IMR-90 (cell line): ENCODE measurements at places on chromosomes 4 and X.
A peak's percentile ranks its signal among the peaks of the same experiment; 100 is the strongest.

DNA sequence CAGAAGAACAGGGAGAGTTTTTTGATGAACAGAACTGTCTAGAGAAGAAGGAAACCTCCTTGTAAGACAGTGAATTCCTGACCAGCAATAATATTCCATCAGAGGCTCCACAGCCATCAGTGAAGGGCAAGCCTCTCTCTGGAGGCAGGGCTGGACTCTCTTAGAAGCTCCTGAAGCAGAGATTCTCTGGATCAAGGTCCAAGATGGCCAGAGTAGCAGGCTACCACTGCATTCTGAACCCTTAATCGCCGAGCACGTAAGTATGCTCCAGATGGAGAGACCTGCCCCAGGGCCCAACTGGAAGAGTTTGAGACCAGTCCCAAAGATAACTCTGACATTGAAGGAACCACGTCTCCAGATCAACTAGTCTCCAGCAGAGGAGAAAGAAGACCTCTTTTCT, 16.4 kb downstream of the GABRE start:
- no peak for DNase-seq

- DNase-seq, result peak; percentile 19
These were observed 196.5 kb downstream of the STK32B start for GRCh38 chr4:5247735-5248134.

DNA sequence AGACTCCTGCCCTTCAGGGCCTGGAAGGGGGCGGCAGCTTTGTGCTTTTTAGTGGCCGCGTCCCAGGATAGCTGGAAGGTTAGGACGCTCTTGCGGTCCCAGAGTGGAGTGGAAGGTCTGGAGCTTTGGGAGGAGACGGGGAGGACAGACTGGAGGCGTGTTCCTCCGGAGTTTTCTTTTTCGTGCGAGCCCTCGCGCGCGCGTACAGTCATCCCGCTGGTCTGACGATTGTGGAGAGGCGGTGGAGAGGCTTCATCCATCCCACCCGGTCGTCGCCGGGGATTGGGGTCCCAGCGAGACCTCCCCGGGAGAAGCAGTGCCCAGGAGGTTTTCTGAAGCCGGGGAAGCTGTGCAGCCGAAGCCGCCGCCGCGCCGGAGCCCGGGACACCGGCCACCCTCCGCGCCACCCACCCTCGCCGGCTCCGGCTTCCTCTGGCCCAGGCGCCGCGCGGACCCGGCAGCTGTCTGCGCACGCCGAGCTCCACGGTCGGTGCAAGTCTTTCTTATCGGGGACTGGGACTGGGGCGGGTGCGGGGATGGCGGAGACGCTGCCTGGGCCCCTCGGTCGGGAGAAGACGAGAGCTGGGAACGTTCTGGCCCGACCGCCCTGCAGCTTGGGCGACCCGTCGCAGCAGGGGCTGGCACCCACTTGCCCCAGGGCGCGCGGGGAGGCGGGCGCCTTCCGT, at the start of gene EDNRA:
Gene EDNRA (plus strand): TSS at position 207 of the 686 bp plus-strand sequence. CDS start 4,585 bp downstream, outside the sequence.
- peak; percentile 68 for DNase-seq

GRCh38 chrX:10416424-10416823, 204.0 kb downstream of the MID1 start:
- no peak for DNase-seq

DNA sequence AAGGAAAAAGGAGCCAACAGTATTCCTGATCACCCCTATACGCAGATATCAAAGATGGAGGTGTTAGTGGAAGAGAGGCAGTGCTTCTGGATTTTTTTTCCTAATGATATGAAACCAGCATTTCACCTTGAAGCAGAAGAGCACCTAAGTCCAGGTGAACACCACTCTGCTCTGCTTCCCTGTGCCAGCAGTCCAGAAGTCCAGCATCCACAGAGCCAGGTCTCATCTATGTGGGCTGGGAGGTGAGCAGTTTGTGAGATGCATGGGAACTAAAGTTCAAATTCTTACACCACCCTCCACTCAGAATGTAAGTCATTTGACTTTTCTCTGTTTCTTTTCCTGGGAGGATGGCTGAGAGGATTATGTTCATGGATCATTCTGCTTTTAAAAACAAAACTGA, 202.6 kb downstream of the RELL1 start:
- DNase-seq, result no peak

DNA sequence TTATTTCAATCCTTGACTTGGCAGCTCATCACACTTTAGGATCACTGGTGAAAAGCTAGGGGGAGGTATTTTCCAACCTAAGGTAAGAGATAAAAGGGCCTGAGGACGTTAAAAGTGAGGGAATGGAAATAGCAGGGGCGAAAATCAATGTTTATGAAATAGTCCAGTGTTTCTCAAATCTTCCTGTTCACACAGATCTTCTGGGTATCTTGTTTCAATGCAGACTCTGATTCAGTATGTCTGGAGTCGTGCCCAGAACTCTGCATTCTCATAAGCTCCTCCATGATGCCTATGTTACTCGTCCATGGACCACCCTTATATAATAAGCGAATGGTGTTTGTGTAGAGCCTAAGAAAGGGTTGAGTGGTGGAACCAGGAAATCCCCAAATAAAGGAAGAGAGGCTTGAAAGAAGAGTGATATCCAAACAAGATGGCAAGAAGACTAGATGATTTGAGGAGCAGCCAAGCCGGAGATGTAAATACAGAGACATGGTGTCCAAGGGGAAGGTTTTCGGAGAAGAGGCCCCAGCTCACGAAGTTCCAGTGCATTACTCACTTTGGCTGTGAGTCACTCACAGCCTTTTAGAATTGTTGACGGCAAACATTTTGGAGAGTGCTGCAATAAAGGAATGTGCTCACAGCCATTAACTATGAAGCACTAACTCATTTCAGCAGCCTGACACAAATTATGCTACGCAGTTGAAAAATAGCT, 215.6 kb upstream of the PPARGC1A start:
- peak; percentile 99 for DNase-seq

GRCh38 chr4:127905029-127905428, 24.3 kb downstream of the PLK4 start:
- DNase-seq, result no peak
